GM12892 (cell line): ENCODE measurements at places on chromosomes 11 and 22.
A peak's percentile ranks its signal among the peaks of the same experiment; 100 is the strongest.

DNA sequence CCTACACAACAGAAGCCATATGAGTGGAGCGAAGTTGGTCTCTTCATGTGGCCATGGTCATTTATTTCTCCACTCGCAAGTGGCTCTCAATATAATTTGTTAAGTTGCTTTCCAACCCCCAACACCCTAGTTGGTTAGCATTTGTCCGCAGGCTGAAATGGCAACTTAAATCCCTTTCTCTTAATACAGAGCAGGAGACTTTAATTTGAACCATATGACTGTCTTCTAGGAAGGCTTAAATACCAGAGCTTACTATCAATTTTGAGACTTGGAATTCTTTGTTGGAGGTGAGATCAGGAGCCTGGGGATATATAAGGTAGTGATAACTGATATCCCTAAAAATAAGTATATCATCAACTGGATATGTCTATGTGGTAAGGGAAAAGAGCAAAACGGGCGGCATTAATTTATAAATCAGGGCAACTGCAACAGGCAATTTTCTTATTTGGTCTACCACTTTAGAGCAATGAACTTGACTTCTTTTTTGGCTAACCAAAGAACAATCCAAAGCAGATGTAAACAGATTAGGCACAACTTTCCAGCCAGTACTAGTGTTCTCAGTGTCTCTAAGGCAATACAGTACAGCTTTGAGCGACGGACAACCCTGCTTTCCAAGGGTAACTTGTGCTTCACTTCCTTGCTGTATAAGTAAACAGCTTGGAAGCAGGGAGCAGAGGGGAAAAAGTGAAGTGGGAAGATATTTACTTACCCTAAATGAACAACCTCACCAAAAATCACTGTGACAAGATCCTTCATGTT lies 74.7 kb upstream of the APOA1 start:
- DNase-seq = no peak

DNA sequence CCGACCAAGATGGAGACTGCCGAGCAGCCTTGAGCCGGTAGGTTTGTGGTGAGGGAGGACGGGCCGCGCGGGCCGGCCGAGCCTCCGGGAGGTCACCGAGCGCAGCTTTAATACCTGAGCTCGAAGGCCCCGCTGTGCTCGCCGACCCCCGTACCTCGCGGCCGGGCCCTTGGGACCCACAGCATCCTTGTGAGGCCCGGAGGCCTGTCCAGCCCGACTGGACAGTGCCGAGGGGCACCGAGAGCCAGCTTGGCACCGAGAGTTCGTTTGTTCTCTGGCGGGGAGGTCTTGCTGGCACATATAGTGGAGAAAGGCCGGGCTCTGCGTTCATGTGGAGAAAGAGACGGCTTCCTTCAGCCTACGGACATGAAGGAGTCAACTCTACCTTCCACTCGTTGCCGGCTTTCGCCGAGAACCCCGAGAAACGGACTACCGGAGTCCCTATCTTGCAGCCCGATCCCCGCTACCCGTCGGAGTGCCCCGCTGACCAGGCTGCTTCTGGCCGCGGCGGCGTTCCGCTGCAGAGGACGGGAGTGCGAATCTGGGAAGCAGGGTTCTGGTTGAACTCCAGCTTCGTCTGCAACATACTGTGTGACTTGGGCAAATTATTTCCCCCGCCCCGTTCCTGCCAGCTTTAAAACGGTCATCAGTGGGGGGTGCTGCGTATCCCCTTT lies 349 bp downstream of the TSSC4 start:
- no peak for DNase-seq

DNA sequence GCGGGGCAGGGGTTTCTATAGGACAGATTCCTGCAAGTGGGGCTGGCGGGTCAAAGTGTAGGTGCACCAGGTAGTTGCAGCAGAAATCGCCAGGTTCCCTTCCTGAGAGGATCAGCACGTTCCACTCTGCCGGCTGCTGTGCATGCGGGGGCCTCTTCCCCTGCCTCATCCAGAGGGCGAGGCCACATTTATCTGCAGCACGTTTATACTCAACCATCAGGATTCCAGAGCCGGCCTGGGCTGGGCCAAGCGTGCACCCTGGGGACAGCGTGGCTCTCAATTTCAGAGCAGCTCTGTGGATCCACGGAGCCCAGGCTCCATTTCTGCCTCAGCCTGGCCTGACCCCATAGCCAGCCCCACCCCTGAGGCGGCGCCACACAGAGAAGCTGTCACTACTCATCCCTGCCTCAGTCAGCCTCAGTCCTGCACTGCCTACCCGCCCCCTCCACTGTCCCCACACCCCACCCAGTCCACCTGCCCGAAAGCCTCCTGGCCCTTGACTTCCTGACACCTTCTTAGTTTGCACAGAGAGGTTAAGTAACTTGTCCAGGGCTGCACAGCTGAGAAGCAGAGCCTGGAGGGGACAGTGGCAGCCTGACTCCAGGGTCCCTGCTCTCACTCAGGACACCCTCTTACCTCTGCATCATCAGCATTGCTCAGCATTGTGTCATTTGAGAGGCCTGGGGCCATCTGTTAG lies 45.9 kb upstream of the RTL6 start:
- no peak for DNase-seq

GRCh38 chr11:128905345-128906184 lies 14.4 kb downstream of the KCNJ5 start:
- DNase-seq = peak; percentile 46

DNA sequence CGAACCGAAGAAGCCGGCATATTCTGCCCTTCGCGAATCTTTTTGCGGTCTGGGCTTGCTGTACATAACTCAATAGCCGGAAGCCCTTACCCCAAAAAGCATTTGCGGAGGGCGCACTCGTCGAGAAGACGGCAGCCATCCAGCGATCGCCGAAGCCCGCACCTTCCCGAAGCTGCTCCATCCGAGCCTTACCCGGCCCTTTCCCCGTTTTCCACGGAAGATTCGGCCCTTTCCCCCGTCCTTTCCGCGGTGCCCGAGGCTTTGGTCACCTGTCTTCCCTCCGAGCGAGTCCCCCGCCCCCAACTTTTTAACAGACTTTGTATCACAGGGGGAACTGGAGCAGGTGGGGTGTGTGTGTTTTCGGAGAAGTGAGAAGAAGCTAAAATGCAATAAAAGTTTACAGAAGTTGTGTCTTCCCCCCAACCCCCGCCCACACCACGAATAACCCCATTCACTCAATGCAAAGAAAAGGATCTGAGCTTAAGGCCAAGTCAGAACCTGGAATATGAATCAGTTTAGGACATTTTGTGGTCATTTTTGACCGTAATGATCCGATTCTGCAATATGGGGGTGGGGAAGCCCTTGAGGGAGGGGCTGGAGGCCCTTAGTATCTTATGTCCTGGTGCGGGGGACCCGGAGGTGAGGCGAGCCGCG lies 99.0 kb upstream of the HSD17B12 start:
- DNase-seq = no peak

DNA sequence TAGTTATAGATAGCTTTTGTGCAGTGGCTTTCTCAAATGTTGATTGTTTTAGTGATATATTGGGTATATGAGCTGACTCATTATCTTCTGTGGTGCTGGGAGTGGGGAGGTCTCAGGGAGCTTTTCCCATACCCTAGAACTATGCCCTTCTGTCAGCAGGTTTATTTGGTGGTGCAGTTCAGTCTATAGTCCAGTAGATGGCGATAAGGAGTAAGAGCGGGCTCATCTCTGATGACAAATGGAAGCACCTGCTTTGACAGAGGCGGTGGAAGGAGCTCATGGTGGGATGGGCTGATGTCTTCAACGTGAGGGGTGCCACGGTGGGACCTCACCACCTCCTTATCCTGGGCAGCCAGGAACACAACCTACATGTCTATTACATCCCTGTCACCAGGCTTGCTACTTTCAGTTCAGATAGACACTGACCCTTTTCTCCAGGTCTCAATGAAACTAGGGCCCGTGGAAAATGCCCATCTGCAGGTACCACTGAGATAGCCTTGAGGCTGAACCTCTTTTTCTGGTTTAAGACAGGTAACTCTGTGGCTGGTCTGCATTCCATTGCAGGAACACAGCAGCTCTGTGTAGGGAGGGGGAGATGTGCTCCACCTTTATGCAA lies 13.0 kb upstream of the OR6A2 start:
- peak; percentile 24 for DNase-seq

DNA sequence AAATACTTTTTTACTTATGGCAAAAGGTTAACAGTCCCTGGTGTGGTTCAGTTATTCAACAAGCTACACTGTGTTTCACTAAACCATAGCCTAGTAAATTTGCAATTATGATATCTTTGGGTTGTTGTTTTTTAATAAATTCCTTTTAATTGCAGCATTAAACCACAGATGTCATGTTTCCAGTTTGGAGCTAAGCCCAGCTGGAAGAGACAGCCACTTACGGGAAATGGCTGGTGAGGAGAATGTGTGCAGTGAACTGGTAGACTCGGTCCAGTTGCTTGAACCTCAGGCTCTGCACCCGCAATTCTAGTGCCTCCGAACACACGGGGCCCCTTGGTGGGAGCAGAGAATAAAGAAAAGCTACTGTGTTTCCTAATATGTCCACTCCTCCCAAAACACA lies 70.8 kb downstream of the WNT11 start:
- no peak for DNase-seq

DNA sequence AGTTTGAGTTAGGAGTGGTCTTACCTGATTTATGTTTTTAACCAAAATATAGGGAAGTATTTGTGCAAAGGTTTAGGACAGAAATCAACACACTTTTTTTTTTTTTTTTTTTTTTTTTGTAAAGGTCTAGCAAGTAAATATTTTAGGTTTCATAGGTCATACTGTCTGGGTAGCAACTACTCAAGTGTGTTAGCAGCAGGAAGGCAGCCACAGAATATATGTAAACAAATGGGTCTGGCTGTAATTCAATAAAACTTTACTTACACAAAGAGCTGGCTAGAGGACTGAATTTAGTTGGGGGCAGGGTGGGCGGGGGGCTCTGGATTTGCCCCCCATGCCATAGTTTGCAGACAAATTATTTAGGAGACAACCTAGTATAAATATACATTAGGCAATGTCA lies 510.4 kb downstream of the NELL1 start:
- DNase-seq = no peak

GRCh38 chr11:91248199-91248807 lies 976.3 kb upstream of the FAT3 start:
- no peak for DNase-seq

DNA sequence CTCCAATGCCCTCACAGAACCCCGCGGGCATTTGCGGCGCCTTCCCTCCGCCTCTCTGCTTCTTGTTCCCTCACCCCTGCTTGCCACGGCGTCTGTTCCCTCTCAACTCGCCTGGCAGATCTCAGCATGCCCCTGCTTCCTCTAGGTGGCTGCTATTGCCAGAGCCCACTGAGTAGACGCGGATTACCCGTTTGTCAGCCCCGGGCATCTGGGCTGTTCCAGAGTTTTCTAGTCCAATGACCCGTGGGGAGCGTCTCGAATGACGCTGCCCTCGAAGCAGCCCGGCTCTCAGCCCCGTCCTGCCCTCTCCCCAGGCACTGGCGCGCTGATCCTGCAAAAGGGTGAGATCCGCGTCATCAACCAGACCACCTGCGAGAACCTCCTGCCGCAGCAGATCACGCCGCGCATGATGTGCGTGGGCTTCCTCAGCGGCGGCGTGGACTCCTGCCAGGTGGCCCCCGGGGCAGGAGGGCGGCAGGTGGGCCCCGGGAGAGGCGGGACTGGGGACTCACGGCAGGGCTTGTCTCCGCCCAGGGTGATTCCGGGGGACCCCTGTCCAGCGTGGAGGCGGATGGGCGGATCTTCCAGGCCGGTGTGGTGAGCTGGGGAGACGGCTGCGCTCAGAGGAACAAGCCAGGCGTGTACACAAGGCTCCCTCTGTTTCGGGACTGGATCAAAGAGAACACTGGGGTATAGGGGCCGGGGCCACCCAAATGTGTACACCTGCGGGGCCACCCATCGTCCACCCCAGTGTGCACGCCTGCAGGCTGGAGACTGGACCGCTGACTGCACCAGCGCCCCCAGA lies 49.7 kb downstream of the ST14 start:
- DNase-seq = no peak

DNA sequence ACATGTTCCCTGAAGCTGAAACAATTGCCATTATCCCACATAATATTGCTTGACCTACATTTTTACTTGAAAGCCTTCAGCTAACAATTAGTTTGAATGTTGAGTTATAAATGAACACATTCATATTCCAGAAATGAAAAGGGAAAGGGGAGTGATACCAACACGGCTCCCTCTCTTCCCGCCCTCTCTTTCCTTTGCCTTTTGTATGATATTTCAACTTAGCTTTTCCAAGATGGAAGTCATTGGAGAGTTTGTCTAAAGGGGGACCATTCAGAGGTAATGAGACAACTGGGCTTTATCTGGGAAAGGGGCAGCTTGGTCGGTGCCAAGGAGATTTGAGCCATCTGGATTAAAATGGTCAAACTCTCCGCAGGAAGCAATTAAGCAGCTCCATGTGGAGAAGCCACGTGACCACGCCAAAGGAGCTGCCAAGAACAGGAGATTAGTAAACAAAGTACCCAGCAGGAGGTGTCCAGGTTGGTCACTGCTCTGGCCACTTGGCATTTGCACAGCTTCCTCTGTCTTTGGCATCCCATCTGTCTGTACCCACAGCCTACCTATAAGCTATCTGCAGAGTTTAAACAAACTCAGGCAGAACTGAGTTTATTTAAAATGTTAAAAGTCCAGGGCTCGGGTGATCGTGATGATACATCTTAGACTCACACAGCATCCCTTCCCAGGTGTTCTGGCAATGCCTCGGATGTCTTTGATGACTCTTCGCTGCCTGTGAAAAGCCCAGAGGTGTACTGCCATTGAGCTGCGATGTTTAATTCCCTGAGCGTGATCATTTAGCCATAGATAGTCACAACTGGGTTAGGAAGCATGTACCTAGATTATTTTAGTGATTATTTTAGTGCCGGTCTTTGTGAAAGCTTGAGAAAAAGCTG lies 735.9 kb downstream of the NTM start:
- no peak for DNase-seq

GRCh38 chr11:416757-417621 lies 2.2 kb upstream of the SIGIRR start:
- no peak for DNase-seq

GRCh38 chr11:57222239-57222638 lies 14.8 kb downstream of the APLNR start:
- DNase-seq = no peak

- DNase-seq = no peak
Observed at GRCh38 chr11:102719620-102720277, 5.0 kb downstream of the MMP8 start.

DNA sequence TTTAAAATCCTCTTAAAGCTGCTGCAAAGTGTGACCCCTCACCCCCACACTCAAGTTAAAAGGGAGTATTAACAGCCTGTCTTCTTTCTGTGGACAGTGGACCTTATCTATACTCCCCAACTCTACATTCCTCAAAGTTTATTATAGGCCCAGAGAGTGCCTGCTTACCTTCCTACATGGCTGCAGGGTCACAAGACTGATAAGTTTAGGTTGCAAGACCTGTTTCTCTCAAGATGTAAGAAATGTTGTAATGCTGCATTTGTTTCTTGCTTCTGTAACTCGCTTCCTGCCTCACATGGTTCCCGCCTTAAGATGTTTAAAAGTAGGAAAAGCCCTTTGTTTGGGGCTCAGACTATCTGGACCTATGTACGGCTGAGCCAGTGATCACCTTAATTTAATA lies 10.1 kb upstream of the NXPE1 start:
- DNase-seq = no peak
